ENCODE measurements at places on chromosomes 4 and X. TPM values are rescaled to one million over a fixed set of nuclear protein-coding genes. Genes with fewer than 3 reads are reported as not detected.
A peak's percentile ranks its signal among the peaks of the same experiment; 100 is the strongest.

Gene CETN2
- 76.6 TPM for total RNA-seq

Gene SSX3
- total RNA-seq = not detected

- DNase-seq = no peak
Observed at GRCh38 chr4:925171-925570, 6.9 kb downstream of the GAK start.

DNA sequence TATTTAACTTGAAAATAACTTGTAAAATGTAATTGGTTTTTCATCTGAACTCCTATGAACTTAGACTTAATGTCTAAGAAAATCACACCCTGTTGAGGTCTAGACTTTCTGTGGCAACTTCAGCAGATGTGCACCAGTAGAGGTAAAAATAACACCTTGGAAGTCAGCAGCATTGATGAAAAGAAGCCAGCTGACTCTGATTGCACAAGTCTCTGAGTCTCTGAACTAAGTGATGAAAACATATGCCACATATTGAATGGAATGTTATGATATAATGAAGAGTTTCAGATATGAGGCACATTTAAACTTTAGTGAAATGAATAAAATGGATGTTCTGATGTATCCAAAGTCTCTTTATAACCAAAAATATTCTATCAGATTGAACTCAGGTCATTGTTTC lies 155.4 kb downstream of the GPM6A start:
- no peak for DNase-seq

Gene MAGED4
- total RNA-seq = 2.3 TPM

Gene AKAP14
- total RNA-seq = not detected

- DNase-seq = no peak
Observed at GRCh38 chr4:123652476-123652875, 255.9 kb downstream of the SPRY1 start.

Gene G3BP2
- total RNA-seq = 35.8 TPM

DNA sequence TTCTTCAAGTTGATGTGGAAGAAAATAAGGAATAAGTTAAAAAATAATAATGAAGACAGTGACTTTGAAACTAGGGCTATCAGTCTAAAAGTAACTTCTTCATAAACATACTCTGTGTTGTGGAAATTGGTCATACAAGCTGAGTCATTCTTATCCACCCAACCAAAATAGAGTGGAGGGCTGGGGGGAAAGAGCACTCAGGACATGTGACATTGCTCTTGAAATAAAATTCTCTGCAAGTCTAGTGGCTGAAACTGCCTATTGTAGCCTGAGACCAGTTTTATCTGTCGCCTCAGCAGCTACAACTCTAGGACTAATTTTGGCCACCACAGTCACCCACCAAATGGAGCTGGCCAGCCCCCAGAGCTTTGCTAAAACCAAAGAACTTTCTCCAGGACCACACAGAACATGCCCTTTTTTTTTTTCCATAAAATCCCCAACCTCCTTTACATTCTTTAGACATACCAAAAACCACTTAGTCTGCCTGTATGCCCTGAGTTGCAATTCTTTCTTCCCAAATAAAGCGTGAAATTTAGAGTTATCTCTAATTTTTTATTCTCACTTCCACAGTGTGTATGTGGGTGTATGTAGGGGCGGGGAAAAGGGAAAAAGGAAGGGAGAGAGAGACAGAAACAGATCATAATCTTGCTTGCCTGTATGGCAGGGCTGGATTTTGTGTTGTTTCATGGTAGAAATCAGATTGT lies 23.0 kb upstream of the SLC25A4 start:
- DNase-seq = no peak

GRCh38 chrX:31279359-31279758 lies 207.5 kb upstream of the FTHL17 start:
- peak; percentile 30 for DNase-seq

- no peak for DNase-seq
Observed at GRCh38 chrX:112874614-112875013, 34.0 kb upstream of the AMOT start.

Gene TCEAL2
- not detected for total RNA-seq

- DNase-seq = no peak
Observed at GRCh38 chrX:17298564-17298963, 76.4 kb upstream of the NHS start.

- peak; percentile 25 for DNase-seq
Observed at GRCh38 chrX:138775517-138775916, 64.0 kb upstream of the FGF13 start.

- no peak for DNase-seq
Observed at GRCh38 chr4:4549534-4549933, 7.7 kb upstream of the STX18 start.

GRCh38 chrX:100208076-100208475 lies 202.0 kb downstream of the PCDH19 start:
- no peak for DNase-seq

Gene PGAM4
- not detected for total RNA-seq
